MG63 (cell line): ENCODE measurements at places on chromosomes 16 and 17.

DNA sequence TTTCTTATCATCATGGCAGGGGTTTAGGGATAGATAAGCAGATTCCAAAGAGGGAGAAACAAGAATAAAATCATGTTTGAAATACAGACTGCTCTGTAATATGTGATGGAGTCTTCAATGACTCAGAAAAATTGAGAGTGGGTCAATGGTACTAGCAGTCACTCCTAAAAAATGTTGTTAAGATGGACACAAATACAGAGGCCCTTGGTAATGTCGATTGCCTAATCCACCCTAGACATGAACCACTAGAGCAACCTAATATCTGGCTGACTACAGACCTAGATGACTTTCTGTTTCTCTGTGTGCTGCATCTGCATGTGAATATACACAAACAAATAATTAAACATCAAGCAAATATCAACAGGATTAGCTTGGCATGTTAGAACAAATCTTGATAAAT lies 135.8 kb downstream of the CDH8 start:
- DNase-seq = peak; percentile 21

DNA sequence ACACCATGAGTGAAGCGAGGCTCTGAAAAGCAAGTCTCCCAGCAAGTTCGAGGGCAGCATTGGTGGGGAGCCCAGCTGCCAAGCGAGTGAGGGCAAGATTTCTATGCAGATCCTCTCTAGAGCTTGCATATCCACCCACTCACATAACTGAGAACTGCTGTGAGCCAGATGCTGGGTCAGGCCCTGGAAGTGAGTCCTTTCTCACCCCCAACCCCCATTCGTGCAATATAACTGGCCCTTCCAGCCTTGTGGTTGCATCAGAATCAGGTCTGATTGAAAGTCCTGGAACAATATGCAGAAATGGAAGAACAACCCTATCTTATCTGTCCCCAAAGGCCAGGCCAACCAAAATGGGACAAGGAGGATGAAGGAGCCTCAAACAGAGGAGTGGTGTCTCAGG lies 146.6 kb downstream of the IRX5 start:
- DNase-seq = peak; percentile 60

- no peak for DNase-seq
These were observed 732.5 kb downstream of the KCNJ2 start for GRCh38 chr17:70901870-70902269.

DNA sequence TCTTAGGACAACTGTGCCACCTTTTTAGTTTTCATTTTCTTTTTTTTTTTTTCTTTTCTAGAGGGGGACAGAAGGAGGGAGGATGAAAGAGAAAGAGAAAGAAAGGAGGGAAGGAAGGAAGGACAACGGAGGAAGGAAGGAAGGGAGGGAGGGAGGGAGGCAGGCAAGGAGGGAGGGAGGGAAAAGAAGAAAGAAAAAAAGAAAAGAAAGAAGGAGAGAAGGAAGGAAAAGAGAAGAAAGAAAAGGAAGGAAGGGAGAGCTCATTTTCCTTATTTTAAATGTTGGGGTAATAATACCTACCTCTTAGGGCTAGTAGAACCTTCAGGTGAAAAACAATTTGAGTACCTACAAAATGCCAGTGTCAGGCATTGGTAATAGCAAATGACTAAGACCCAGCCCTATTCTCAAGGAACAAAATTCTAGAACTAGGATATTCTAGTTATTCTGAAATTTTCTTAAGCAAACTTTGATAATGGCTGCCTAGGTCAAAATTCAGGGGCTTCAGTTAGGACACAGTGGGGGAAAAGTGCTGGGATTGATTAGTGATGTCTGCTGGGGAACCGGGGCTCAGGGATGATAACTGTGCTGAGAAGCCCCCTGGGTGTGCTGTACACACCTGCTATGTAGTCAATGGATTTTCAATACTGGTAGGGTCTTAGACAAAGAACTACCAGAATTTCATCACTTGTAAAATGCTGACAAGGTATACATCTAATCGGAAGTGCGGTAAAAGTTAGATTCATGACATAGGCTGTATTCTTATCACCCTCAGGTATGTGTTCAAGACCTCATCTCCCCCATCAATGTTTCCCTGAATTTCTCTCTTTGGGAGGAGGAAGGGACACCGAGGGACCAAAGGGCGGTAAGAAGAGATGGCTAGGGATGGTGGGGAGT lies 22.7 kb downstream of the ZNF768 start:
- no peak for DNase-seq

DNA sequence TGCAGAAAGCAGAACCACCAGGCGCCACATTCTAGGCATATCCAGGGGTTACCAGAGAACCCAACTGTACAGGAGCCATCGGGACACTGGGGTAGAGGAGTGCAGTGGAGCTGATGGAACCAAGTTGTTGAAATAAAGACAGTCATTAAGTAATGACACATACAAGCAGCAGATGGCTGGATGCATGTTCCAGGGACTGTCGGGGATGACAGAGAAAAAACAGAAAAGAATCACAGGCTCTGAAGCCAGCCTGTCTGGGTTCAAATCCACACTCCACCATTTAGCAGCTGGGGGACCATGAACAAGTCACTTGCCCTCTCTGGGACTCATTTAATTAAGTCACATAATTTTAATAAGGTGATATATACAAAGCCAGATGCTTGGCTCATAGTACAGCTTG lies 117.1 kb downstream of the ZNF423 start:
- no peak for DNase-seq

- DNase-seq = no peak
These were observed 216.1 kb downstream of the ABCC12 start for GRCh38 chr16:47939680-47940079.

DNA sequence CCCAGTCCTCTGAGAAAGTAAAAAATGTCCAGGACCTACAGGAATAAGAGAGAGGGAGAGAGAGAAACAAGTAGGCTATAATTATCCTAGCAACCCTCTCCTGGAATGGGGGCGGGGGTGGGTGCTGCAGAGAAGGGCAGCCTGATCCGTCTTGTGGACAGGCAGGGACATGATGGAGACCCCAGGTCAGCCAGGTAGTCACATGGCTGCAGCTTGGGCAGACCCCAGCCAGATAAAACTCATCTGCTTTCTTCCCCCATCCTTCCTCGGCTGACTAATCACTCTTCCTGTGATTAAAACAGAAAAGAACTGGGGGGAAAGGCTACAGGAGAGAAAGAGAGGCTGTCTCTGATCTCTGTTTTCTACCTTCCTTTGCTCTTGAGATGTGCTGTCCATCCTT lies 32.6 kb downstream of the COPZ2 start:
- no peak for DNase-seq

DNA sequence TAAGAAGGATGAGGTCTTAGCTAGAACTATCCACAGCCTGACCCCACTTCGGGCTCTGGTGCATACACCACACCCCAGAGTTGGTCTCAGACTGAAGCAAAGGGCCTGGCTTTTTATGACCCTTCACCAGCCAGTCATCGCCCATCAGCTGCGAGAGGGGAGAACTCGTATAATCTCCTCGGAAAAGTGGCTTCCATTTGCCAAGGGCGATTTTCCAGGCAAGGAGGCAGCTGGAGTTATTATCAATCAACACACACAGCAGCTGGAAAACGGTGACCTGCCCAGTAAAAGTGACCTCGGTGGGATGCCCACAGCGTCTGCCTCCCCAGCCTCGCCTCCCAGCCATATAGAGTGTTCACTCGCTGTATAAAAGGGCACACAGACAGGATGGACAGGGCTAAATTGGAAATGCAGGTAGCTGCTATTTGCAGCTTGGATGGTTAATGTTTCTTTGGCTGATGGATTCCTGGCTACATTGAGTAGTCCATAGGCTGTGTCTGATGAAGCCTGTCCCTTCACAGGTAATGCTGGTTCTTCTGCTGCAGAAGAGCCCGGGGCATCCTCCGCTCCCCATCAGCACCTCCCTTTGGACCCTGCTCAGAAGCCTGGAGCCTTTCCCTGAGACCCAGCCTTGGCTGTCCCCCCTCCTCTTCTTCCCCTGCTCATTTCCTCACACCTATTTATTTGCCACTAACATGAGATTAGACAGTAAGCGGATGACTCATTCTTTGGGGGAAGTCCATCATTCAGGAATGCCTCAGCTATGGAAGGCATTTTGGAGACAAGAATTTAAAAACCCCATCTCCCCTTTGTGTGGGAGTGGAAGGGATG lies 45.7 kb downstream of the TMEM186 start:
- peak; percentile 21 for DNase-seq

GRCh38 chr16:19377864-19378263 lies 39.8 kb upstream of the TMC5 start:
- no peak for DNase-seq

GRCh38 chr16:66306366-66307150 lies 59.9 kb upstream of the CDH5 start:
- DNase-seq = no peak

GRCh38 chr17:51120357-51120738 lies 320 bp downstream of the SPAG9 start:
- DNase-seq = no peak

DNA sequence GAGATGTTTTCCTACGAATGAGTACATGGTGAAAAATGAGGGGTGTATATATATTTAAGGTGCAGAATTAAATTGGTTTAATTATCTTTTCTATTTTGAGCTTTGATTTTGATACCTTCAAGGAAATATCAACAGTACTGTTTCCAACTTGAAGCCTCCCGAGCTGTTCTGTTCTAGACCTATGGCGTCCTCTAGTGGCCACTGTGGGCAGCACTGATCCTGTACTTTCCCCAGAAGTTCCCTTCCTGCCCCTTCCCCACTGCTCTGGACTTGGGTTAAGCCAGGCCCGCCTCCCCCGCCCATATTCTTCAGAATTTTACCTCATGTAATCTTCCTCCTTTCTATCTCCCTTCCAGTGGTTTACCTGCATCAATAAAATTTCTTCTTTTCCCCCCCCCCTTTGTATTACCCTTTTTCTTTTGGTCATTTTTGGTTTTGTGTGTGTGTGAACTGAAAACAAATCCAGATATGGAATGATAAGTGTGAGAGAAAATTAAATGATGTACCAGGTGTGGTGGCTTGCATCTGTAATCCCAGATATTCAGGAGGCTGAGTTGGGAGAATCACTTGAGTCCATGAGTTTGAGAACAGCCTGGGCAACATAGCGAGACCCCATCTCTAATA lies 1643.5 kb downstream of the TP53TG3F start:
- DNase-seq = peak; percentile 15

DNA sequence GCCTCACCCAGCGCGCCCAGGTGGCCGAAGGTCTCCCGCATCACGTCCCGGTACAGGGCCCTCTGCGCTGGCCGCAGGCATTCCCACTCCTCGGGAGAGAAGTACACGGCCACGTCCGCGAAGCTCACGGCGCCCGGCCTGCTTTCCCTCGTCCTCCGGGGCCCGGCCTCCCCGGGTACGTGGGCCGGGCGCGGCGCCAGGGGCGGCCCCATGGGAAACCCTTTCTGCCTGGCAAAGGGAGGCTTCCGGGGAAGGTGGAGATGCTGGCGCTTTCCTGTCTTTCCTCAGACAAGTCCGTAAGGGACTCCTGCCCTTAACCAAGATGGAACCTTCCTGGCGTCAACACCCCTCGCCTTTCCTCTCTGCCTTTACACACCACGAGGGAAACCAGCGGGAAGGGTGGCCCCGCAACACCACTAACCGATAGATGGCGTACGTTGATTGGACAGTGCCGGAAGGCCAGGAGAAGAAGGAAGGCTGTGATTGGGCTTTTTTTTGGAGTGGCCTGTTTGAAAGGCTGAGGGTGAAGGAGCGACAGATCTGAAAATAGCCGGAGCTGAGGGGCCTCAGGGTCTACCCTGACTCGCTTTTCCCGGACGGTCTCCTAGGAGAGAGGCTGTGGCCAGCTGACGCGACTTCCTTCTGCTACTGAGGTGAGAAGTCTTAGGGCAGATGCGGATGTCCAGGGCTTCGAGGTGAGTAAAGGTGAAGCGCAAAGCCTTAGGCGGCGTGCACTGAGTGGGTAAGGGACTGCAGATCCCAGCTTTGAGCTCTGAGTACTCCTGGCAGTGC lies at the start of gene ZNF785:
TSS of gene ZNF785 (minus strand) at position 298 of the 792 bp plus-strand sequence. CDS start at position 212, 86 bp downstream.
- DNase-seq = peak; percentile 100
